Bronchial epithelial cell (primary cell): ENCODE measurements at places on chromosomes 6 and 20. TPM values are rescaled to one million over a fixed set of nuclear protein-coding genes. Genes with fewer than 3 reads are reported as not detected.
A peak's percentile ranks its signal among the peaks of the same experiment; 100 is the strongest.

DNA sequence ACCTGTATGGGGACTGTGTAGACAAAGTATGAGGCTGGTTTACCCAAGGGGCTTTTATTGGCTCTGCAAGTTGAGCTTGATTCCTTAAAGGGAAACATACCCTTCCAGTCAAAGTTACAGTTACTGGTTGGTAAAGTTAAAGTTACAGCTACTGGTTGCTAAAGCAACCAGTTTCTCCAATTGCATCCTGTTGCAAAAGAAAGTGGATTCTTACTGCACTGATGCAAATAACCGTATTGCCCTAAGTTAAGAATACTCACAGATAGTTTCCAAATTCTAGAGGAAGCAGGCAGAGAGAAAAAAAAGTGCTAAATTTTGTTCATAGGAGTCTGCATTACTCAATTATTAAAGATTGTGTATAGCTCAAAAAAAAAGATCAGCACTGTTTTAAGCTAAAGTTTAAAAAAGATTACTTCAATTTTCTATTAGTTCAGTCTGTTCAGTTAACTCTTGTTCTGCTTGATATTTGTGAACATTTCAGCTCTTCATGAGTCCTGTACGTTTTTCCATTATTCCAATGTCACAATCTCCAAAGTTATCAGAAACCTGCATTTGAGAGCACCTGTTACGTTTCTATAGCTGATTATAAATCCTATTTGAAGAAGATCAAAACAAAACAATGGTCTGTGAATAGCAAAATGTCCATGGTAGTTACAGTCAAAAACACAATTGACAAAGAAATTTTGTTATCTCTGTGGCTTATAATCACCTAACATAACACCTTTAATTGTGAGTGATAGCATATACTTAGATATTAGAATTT is 8.6 kb upstream of the IL22RA2 start:
- no peak for DNase-seq

DNA sequence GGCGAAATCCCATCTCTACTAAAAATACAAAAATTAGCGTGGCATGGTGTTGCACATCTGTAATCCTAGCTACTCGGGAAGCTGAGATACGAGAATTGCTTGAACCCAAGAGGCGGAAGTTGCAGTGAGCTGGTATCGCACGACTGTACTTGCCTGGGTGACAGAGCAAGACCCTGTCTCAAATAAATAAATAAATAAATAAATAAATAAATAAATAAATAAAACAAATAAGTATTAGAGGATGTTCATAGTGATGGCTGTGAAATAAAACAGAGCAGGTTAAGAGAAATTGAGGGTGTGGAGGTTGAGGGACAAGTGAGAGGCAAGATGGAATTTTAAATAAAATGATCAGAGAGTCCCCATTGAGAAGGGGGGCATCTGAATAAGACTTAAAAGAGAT is 124.7 kb upstream of the DST start:
- DNase-seq: no peak

DNA sequence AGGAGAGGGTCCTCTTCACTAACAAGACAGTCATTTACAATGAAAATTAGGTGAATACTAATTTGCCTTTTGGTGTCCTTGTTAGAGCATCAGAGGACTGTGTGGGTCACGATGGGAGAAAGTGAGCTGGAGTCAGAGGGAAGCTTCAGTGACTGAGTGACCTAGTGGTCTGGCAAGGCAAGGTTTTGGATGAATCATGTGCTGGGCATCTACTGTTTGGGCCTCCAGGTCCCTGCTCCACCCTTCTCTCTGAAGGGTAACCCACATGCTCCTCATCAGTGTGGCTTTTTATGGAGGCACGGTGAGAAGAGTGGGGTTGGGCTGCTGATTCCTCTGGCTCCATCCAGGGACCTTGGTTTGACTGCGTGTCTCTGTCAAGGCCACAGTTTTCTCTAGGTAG is 60.5 kb upstream of the EXOC2 start:
- DNase-seq: no peak

DNA sequence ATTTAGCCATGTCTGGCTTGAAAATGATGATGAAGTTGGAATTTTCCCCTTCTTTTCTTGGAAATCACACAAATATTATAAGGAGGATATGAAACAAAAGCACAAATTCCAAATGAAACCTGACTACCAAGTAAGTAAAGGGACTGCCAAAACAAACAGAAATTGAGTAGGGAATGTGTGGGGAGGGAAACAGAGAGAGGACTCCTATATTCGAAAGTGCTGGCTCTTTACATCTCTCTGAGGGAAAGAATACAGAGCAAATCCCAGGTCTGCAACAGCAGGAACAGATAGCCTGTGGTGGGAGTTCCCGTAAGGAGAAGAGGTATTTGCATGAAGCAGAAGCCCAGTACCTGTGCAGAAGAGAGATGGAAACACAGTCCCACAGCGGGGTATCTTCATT is 583.7 kb downstream of the EPM2A start:
- no peak for DNase-seq

- DNase-seq: peak; percentile 63
Measured at GRCh38 chr6:14502551-14502950, 385.0 kb downstream of the CD83 start.

ASIP gene
- not detected in 2 replicates for total RNA-seq

- DNase-seq: no peak
Measured at GRCh38 chr6:51927450-51927849, 160.0 kb downstream of the PKHD1 start.

FGD2 gene
- total RNA-seq: under 0.01 and 0.26 TPM in 2 replicates
